Stimulated activated CD8-positive, alpha-beta memory T cell treated with anti-CD3 and anti-CD28 coated beads, Interleukin-15, amount 100 ng/mL, for 24 hours (primary cell): ENCODE measurements at places on chromosomes 3 and 15.

DNA sequence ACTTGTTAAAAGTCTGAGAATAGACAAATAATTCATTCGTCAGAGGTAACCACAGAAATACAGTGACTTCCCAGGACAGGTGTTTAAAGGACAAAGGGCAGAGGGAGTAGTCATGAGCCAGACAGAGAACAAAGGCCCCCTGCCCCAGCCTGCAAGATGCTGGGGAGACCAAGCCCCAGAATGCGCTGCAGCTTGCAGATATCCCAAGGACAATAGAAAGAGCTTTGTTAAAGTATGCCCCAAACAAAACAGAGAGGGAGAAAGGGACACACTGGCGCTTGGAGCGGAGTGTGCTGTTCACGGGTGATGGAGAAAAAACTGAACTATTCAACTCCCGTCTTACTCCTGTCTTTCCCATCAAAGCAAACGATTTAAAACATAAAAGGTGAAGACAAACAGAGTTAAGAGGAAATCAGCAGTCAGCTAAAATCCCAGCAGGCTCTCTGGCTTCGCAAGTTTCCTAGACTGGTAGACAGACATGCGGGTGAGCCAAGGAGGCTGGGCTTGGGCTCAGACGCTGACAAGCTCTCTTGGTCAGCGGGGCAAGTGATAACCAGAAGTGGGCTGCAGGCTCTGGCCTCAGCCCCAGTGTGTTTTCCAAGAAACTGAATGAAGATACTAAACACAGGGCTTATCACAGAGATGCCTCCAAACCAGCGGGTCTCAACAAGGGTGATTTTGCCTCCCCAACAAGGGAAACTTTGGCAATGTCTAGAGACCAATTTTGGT, 130.1 kb downstream of the UACA start:
- no peak for DNase-seq

DNA sequence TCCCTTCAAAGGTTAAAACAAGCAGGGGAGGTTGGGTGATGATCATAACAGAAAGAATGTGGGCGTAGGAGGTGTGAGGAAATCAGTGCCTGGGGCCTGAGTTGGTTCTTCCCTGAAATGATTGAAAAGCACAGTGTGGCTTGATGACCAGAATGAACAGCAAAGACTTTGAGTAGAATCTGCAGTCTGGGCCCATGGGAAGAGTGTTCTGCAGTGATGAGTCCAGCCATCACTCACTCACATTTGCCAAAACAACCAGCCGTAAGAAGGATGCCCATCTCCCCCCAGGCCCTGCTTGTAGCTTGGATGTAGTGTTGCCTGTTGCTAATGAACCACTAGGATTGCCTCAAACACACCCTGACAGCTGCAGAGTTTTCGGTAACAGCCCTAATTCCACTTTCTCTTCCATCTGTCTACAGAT, 67.9 kb downstream of the VGLL3 start:
- DNase-seq, result no peak

- no peak for DNase-seq
Measured at GRCh38 chr3:184156522-184156955, 1.4 kb downstream of the DVL3 start.

DNA sequence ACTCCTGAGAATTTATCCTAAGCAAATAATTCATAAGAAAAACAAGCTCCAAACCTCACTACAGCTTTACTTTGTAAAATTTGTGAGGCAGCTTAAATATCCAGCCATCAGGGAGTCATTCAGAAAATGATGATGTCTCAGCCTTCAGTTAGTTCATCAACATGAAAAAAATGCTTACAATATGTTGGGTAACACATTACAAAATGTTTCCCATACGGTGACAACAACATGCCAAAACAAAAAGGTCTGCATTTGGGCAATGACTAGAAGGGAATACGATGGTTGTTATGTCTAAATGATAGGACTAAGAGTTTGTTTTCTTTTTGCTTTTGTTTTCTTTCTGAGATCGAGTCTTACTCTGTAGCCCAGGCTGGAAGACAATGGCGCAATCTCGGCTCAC, 47.0 kb upstream of the CFAP161 start:
- no peak for DNase-seq

DNA sequence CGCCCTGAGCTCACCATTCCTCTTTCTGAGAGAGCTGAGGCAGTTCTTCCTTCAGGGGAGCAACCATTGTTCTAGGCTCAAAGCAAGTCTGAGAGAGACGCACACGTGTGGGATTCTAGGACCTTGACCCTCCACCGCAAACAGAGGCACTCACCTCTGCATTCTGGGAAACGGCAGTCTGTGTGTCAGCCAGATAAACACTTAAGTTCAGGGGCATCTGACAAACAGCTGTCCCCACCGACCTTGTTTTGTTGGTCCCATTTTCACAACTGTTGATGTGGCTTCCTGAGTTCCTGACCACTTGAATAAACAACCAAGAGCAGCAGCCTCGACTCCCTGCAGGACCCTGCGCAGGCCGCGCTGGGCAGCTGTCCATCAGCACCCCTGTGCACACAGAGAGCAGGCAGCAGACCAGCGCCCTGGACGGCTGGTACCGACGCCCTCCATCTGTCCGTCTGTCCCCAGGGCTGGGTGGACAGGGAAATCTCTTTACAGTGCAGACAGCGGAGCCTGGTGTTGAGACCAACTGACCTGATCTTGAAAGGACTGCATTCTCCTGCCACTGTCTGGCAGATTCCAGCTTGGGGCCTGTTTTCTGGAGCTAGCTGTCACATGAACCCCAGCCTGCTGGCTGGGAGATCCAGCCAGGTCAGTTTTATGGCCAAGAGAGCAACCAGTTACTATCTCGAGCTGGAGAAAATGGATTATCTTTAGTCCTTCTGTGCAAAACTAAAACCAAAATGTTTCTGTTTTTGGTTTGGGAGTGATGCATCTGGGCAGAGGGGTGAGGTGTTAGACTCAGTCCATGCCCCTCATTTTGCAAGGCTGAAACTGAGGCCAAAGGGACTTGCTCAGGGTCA, 64.2 kb downstream of the FAM43A start:
- DNase-seq, result no peak

GRCh38 chr3:117063930-117064329, 354.4 kb downstream of the TUSC7 start:
- no peak for DNase-seq

- DNase-seq, result no peak
Measured at GRCh38 chr3:158210067-158210466, 100.2 kb downstream of the RSRC1 start.

DNA sequence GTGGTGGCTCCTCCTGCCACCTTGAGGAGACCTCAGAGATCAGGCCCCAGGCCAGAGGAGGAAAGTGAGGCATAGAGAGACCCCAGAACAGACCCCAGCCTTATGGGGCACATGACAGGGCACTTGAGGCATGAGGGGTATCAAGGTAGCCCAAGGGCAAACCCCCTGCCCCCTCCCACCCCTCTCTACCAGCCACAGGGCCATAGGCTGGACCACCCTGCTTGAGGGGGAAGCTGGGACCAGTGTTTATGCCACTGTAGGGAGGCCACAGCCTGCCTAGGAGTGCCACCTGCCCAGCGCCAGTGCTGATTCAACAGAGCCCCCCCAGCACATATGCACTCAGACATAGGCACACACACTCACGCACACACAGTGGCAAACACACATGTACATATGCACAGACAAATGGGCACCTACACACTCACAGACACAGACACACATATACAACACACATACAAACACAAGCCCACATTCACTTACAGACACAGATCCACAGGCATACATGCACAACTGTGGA, 10.3 kb downstream of the MYL3 start:
- DNase-seq, result no peak
